ENCODE measurements at places on chromosomes 13 and 19.

GRCh38 chr13:99986741-99987140 lies 5.2 kb downstream of the ZIC2 start:
- no peak for DNase-seq

- DNase-seq = no peak
Observed at GRCh38 chr13:32582281-32582680, 4.0 kb upstream of the PDS5B start.

GRCh38 chr13:32804673-32805230 lies 211.5 kb upstream of the KL start:
- no peak for DNase-seq

- no peak for DNase-seq
Observed at GRCh38 chr19:20276011-20276731, 109.2 kb downstream of the ZNF486 start.

DNA sequence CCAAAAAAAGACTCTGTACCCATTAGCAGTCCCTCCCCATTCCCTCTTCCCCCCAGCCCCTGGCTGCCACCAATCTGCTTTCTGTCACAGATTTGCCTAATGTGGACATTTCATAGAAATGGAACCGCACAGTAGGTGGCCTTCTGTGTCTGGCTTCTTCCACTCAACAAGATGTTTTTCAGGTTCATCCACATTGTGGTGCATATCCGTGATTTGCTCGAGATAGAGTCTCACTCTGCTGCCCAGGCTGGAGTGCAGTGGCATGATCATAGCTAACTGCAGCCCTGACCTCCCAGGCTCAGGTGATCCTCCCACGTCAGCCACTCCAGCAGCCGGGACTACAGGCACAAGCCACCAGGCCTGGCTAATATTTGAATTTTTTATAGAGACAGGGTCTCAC lies 20.9 kb downstream of the AP2A1 start:
- no peak for DNase-seq

DNA sequence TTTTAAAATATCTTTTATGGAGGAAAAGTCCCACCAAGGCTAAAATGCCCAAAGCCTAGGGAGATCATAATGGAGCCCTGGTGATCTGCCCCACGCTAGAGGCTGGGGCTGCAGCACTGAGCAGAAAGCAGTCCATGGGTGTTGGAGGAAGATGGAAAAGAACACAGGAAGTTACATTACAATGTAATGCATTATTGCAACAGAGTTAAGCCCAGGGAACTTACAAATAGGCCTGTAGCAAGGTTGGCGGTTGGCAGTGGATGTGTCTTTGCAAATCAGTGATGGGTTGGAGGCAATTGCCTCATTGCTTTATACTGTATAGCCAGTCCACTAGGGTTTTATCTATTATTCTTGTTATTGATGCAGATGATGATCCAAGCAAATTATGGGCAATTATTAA lies 399.9 kb downstream of the NDFIP2 start:
- DNase-seq = no peak

GRCh38 chr13:28659621-28659970 lies 666 bp downstream of the POMP start:
- DNase-seq = no peak

DNA sequence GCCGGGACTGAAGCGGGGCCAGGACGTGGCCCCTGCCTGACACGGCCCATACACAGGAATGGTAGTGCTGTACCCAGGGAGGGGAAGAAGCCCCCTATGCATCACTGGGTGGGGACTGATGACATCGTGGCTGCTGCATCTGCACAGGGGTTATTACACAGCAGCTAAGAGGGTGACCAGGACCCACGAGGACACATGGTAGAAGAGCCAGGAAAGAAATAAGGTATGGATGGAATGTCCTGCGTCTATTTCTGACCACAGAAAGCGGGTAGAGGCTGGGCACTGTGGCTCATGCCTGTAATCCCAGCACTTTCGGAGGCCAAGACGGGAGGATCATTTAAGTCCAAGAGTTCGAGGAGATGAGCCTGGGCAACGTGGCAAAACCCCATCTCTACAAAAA lies 24.1 kb downstream of the DCAF15 start:
- no peak for DNase-seq

DNA sequence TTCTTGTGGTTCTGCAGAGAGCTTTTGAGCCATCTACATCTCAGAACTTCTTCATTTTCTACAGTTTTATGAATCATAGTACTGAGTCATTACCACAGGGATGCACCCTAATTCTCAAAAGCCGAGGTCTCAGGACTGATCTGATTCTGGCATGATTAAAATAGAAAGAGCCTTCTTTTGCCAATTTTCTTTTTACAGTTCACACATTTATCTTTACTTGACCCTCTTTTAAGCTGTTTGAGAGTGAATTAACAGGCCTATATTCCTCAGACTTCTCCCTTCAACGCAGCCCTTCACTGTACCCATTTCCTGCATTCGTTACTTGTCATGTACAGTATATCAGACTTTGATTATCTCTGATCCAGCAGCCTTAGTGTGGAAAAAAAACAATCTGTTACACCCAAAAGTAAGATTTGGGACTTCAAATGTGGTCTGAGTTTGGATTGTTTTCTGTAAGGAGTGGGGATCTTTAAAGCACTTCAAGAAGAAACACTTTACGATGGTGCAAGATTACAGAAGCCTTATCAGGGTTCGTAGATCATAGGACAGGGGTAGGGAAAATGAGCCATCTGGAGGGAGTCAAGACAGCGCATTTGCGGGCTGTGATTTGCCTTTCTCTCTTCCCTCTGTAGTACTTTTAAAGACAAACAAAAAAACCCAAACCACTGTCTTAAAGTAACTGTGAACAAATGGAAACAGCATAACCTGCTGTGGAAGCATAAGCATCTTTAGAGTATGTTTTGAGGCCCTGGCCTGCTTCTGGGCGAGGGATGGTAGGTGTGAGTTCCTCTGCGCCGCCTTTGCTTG lies 15.3 kb upstream of the GPR183 start:
- no peak for DNase-seq

GRCh38 chr13:113900646-113901045 lies 36.8 kb upstream of the GAS6 start:
- DNase-seq = no peak

- no peak for DNase-seq
Observed at GRCh38 chr13:105665284-105665683, 870.2 kb downstream of the EFNB2 start.

GRCh38 chr13:87754097-87754496 lies 82.9 kb downstream of the SLITRK5 start:
- DNase-seq = no peak

Data from NCI-H1694 (cell line).